ENCODE measurements at places on chromosomes 2 and 18.

DNA sequence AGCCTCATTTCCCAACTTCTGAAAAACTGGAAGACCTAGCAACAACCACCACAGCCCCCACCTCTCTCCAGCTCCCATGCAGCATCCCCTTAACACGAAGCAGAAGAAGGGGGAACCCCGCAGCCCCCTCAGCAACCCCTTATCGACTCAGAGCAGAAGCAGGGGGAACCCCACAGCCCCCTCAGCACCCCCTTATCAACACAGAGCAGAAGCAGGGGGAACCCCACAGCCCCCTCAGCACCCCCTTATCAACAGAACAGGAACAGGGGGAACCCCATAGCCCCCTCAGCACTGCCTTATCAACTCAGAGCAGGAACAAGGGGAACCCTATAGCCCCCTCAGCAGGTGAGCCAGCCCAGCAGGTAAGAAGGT lies 6.7 kb downstream of the SLC66A2 start:
- peak; percentile 47 for DNase-seq

GRCh38 chr18:42446195-42446594 lies 491.2 kb downstream of the PIK3C3 start:
- no peak for DNase-seq

DNA sequence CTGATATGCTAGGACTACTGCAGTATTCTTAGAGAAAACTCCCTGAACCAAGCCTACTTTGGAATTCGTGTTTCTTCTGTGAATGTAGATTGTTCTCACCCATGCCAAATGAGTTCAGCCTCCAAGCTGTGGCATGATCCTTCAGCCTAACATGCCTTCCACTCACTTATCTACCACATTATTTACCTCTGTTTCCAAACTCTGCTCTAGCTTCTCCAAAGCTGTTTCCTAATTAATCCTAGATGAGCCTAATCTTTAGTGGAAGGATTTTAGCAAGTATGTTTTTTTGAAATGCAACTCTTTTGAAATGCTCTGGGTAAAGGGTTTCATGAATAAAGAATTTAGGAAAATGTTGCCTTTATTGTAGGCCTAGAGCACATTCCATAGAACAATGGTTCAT lies 152.9 kb upstream of the MMADHC start:
- DNase-seq = no peak

- no peak for DNase-seq
Observed at GRCh38 chr18:77079954-77080682, 52.5 kb downstream of the MBP start.

DNA sequence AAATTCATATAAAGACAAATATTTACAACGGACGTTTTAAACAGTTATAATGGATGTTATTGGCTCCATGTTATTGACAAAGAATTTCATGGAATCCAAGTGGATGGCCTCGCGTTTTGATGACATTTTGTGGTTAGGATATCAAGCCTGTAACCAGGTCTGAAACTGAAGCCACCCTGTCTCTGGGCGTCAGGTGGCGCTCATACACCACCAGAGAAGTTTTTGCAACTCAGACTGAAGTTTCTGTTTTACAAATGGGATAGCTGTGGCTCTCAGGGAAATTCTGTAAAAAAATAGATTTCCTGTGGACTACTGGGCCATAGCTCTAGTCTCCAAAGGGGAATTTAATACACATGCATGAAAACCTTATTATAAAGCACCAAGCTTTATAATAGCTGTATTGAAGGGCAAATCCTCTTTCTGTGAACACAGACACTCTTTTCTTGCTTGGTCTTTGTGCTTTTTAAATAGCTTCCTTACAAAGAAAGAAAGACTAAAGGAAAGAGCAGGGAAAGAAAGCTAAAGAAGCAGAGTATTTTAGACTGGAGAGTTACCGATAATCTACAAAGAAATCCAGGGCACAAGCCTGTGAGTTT lies 86.7 kb downstream of the C18orf54 start:
- DNase-seq = peak; percentile 53

GRCh38 chr2:175430236-175430635 lies 248.7 kb upstream of the ATP5MC3 start:
- DNase-seq = no peak

GRCh38 chr2:205700331-205701132 lies 18.2 kb downstream of the NRP2 start:
- no peak for DNase-seq

GRCh38 chr2:237967463-237967951 lies 693 bp downstream of the UBE2F start:
- peak; percentile 92 for DNase-seq

- DNase-seq = no peak
Observed at GRCh38 chr2:98793275-98793674, 62.3 kb upstream of the MGAT4A start.

GRCh38 chr2:139480161-139480650 lies 700.0 kb upstream of the NXPH2 start:
- DNase-seq = no peak

DNA sequence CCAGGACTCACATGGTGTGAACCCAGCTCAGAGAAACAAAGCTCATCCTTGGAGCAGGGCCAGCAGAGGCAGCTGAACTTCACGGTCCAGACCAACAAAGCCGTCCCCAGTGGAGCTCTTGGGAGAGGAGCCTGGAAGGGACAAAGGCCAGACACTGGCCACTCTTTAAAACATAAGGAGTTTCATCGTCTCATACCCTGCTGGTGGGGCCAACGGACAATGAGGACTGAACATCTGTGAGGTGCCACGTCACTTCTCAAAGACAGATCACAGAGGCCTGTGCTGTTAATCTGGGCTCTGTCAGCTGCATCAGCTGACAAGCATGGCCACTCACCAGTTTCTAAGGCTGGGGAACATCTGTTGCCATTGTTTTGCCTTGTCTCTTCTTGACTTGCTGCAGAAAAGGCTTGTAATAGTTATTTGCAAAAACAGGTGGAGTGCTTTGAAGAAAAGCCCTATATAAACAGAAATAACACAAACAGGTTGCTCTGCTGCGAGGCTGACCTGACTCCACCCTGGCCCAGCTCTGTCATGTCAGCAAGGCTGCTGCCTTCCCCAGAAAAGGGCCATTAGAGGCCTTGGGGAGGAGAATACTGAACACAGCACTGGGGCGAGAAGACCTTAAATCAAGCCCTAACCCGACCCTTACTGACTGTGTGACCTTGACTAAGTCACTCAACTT lies 68.1 kb upstream of the DAPL1 start:
- DNase-seq = no peak

- no peak for DNase-seq
Observed at GRCh38 chr2:230537531-230537976, 121.6 kb downstream of the SP100 start.

GRCh38 chr18:2424420-2424819 lies 146.9 kb downstream of the METTL4 start:
- no peak for DNase-seq

DNA sequence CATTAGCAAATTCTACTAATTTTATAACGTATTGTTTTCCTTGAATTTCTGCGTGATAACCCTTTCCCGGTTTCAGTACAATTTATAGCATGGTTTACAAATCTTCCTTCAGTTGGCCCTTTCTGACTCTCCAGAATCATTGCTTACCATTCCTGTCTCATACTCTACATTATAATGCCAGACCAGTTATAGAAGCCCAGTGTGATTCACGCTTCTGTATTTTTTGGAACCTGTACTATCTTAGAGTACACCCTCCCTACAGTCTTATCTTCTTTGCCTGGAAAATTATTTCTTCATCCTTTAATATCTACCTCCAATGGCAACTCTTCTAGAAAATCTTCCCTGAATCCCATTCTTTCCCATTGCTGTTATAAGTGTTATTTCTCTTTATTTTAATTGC lies 391.6 kb upstream of the SYT4 start:
- DNase-seq = no peak

GRCh38 chr2:216626875-216627245 lies 6.4 kb upstream of the IGFBP2 start:
- DNase-seq = no peak

GRCh38 chr2:241997017-241997416 lies 127.5 kb downstream of the RTP5 start:
- DNase-seq = peak; percentile 42

DNA sequence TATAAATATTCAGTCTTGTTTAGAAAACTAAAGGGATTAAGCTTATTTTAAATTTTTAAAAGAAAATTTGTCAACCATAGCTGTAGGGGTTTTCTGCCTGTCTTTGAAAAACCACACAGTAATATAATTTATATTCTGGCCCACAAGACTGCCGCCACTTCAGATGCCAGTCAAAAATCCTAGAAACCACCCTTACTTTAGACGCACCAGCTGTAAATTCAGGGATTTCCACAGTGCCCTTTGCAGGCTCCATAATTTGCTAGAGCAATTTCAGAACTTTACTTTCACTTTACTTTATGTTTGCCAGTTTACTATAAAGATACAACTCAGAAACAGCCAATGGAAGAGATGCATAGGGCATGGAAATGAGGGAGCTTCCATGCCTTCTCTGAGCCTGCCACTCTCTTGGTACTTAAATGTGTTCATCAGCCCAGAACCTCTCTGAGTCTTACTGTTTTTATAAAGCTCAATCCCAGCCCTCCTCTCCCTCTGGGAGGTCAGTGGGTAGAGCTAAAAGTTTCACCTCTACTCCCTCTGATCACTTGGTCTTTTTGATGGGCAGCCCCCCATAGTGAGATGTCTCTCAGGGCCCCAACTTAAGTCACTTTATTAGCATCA lies 63.3 kb downstream of the KYNU start:
- DNase-seq = no peak

All from spleen (tissue), 13 donors.